ENCODE measurements at places on chromosomes 12 and 14.

DNA sequence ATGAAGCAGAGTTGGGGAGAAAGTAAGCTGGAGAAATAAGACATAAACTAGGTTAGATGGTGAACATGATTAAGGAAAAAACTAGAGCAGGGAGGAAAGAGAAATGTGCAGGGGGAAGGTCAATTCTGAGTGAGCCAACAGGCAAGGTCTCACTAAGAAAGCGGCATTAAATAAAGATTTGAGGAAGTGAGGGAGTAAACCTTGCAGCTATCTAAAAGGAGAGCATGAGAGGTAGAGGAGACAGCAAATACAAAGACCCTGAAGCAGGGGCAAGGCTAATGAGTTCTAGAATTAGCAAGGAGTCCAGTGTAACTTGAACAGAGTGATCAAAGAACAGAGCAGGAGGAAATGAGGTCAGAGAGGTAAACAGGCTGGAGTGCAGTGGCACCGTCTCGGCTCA is 4.4 kb upstream of the SOCS2 start:
- DNase-seq: no peak

DNA sequence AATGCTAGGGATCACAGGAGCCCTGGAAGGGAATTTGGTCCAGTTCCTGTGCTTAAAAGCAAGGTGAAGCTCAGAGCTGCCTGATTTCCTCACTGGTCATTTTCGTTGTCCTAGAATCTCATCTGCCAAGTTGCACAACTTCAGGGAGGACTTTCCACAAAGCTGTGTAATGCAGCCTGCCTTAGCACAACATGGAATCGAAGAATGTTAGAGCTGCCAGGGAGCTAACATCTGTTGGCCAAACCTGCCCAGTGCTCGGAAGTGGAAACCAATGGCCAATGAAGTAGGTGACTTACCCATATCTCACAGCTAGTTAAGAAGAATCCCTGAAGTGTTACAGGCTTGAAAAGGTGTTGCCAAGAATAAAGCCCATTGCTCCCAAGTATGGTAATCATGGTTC is 79.9 kb upstream of the SSTR1 start:
- no peak for DNase-seq

DNA sequence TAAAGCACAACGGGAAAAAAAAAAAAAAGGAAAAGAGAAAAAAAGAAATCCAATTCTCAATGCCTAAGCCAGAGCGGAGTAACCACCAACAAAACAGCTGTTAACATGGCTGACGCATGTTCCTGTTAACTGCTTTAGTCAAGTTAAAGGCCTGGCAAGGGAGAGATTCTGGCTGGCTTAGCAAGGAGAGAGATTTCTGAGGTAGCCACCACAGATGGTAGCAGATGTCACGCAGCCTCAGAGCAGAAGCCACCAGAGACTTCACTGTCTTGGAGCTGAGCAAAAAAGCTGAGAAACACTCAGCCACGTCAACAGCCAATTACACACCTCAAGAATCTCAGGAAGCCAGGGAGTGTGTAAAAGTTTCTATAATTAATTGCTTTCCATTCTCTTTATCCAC is 87.1 kb downstream of the TMCC3 start:
- no peak for DNase-seq

DNA sequence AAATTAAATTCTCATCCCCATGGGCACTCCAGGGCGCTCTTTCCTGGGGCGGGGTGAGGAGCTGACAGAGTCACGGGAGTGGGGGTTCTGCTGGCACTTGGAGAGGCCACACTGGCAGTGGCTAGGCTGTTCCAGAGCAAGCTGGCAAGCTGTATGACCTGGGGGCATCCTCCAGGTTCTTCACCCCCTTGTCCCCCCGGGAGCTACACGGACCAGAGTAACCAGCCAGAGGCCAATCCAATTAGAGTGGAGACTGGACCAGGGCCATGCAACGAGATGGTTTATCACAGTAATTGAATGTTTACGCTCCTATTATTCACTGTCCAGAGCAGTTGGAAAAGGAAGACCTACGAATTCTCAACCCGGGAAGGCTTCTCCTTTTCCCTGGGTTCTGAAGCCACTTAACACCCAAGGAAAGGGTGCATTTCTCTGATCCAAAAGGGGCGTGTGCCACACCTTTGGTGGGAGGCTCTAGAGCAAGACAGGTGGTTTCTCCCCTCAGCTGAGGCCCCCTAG is 43.8 kb upstream of the PNMA1 start:
- DNase-seq: no peak

DNA sequence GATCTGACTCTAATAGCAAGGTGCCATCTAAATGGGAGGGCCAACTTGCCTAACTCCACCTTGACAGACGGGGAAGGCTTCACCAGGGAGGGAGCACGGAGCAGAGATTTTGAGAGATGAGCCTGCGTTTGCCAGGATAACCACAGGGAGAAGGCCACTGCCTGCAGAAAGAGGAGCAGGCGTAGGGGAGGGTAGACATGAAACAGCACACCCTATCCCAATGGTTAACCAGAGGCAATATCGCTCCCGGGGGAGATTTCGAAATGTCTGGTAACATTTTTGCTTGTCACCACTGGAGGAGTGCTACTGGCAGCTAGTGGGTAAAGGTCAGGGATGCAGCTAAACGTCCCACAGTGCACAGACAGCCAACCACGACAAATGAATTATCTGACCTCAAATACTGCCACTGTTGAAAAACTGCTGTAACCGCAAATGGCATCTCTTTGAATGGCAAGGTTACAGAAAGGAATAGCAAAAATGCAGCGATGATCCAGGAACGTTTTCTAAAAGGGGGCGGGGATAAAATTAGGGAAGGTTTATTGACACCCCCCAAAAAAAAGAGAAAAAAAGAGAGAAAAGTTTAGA is 126.0 kb upstream of the ATF7IP start:
- no peak for DNase-seq

- DNase-seq: no peak
Observed at GRCh38 chr12:114136631-114137030, 170.5 kb upstream of the RBM19 start.

All from stimulated activated CD8-positive, alpha-beta memory T cell treated with anti-CD3 and anti-CD28 coated beads, Interleukin-4, amount 100 ng/mL, for 4 hours (primary cell).